ENCODE measurements at places on chromosomes 6 and 20.

- no peak for DNase-seq
These were observed 145.1 kb upstream of the ZNF184 start for GRCh38 chr6:27617700-27618689.

GRCh38 chr6:113820761-113821160, 36.4 kb upstream of the MARCKS start:
- no peak for DNase-seq

DNA sequence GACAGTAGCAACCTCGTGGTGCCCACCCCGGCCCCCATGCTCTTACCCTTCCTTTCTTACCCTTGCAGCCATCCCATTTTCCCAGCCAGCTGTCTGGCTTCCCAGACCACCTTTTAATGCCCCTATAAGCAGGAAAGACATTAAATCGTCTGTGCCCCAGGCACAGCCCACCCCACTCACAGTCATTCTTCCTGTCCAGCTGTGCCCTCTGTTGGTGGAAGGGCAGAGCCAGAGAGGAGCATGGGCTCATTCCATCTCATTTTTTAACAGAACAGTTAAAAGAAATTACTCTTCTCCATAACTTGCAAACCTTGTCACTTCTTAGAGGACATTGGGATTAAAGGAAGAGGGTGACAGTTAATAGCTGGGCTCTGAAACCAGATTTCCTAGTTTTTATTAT, 240.5 kb downstream of the NRN1 start:
- DNase-seq, result no peak

- DNase-seq, result no peak
These were observed 85.2 kb downstream of the PLEKHG1 start for GRCh38 chr6:150684714-150685459.

DNA sequence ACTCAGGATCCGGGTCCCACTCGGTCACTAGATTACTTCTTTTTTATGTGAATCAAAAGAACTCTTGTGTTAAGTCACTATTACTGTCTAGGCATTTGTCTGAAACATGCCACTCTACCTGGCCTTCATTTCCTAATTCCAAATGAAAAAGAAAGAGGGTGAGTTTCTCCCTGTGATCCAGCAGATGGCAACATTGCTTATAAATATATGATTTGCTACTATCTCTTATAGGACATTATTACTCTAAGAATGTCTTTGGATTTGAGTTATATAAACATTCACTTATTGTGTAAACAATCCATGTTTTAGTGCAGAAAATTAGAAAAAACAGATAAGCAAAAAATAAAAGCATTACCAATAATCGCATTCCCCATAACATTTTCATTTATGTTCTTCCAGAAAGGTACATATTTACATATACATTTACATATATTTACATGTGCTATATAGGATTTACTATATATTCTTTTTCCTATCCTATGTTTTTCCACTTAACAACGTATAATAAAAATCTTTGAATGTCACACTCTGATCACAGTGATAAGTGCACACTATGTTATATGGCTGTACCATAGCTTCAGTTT, 66.9 kb downstream of the FAXC start:
- no peak for DNase-seq
